H7 (cell line): ENCODE measurements at places on chromosomes 6 and 20. TPM values are rescaled to one million over a fixed set of nuclear protein-coding genes. Genes with fewer than 3 reads are reported as not detected.

Gene SCUBE3
- total RNA-seq = 0.45 and 0.70 TPM in 2 replicates

Gene PI16
- total RNA-seq = not detected in 2 replicates

DNA sequence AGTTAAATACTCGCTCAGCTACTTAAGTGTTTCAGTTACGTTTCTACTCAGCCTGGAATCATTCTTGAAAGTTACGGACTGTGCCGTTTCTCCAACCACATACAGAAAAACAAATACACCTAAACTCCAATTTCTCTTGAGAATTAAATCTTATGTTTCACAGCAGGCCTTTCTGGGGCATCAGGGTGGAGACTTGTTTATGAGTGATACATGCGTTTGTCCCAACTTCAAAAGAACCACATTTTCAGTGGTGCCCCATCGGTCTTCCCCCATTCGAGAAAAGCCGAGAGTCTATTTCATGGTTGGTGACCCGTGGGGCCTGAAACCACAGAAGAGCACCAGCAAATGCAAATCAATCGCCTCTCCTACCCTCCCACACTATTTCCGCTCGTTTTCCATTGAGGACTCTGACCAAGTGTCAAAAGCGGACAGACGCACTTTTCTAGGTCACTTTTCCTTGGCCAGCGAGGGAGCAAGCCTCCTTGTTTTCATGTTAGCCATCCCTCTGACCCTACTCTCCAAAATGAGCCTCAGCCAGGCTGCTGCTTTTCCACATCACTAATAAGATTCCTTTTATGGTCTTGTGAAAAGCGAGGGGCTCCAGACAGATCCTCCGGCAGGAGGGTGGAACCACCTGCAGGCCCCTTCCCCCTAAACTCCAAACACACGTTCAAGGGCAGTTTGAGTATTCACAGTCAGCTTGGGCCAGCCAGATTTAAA is 3.1 kb downstream of the JAG1 start:
- no peak for DNase-seq

DNA sequence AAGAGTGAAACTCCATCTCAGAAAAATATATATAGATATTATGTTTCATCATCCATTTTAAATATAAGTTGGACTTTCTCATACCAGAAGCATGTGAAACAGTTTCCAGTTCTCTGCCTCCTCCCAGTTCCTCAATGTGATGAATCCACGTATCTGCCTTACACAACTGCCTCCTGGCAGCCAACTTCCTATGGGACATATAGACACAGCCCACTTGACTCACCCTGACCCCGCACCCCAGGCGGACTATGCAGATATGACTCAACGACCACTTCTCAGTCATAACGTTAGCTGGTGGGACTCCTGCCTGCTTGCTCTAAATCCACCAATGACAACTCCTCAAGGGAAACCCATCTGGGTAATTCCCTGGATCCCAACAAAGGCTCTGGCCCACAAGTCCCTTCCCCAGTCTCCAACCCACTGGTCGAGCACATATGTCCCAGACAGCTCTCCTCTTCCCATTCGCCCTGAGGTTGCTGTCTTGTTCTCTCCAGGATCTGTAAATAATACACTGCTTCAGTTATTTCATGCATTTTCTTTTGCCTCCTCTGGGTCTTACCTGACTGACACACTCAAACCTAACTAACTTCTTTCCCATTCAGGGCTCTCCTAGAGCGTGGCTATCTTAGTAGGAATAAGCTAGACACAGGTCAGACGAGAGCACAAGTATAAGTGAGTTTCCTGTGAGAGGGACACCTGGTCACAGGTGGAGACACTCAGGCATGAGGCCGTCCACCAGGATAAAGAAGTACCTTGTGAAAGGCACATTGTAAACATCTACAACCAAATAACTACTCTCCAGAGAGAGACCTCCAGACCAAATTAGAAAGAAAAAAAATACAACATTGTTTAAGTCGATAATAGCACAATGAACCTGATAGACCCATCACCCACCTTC is 548.5 kb downstream of the CD83 start:
- no peak for DNase-seq

DNA sequence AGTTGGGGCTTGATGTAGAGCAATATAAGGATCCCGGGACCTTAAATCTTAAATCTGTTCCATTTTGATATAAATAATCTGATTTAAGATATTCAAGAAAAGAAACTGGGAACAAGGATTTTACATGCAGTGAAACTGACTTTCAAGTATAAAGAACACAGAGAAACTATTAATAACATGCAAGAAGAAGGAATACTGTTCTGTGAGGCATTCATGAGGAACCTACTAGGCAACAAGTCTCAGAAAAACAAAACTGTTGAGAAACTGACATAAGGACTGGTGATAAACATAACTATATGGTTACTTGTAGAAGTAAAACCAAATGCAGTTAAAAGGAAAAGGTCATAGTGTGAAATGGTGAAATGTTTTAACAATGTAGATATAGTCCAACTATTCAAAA is 15.8 kb downstream of the HDDC2 start:
- no peak for DNase-seq

- DNase-seq = no peak
These were observed 67.9 kb upstream of the BHLHE23 start for GRCh38 chr20:63074631-63075030.

DNA sequence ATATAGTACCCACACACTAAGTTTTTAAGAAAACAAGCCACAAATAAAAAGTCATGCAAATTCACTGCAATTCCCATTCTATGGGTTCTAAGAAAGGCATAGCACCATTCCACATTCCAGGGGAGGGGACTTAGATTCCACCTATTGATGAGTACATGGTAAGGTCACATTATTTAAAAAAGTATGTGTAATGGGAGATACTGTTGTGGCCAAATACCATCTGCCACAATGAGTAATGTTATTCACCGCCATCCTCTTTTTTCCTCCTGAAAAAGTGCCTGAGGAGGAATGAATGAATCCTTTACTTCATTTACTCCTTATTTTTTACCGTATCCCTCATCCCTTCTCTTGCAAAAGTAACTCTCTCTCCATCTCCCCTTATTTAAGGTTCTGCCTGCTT is 27.0 kb upstream of the ADGRF1 start:
- no peak for DNase-seq

GRCh38 chr6:89372506-89372901 is 20.0 kb upstream of the UBE2J1 start:
- no peak for DNase-seq

DNA sequence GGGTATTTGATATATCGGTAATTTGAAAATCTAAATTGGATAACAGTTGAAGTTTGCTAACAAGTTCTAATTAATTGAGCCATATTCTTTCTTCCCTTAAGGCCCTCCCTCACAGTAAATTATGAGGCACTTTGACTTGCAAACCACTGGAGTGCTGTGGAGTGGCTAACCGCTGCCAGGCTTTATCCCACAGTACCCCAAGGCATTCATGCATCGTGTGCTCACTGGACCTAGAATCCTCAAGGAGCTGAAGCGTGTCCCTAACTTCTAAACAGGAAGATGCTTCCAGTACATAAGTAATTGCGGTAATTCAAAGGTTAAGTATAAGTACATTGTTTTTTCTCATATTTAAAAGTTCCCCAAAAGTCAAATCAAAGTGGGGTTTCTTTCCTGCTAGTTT is 499.9 kb downstream of the TFAP2A start:
- DNase-seq = no peak

DNA sequence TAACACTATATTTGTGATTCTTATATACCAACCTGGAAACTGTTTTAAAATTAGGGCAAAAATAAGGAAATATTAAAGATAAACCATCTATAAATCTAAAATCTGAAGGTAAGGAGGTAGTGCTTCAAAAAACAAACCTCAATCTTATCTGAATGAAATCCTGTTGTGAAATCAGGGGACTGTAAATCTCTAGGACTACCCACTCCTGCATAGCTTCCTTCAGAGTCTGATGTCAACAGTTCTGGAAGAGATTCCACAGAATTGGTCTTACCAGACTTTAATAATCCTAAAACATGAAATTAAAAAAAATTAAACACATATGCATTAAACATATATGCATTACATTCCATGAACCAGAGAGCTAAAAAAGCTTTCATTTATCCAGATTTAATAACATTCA is 51.4 kb downstream of the IBTK start:
- DNase-seq = no peak

DNA sequence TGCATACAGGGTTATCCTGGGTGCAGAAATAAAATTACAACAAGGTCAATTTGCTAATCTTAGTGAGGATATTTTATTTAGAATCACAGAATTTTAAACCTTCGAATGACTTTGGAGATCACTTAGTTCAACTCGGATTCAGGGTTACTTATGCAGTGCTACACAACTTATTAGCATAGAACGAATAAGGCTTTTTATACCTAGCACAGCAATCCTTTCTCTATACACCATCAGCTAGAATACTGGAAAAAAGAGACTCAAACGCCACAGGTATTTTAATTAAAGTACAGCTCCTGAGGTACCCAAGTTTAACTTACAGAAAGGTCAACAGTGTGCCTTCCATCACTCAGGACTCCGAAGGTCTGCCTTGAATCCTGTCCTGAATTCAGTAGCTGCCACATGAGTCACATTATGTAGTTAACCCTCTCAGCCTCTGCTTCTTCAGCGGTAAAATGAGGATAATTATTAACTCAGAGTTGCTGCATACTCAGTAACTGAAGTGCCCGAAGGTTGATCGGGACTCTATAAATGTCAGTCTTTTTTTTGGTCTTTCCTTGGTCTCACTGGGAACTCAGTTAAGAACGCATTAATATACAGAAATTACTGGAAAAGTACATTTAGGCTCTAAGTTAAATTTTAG is 6.0 kb upstream of the QKI start:
- no peak for DNase-seq

- peak; percentile 34 for DNase-seq
These were observed at the start of gene C6orf62 for GRCh38 chr6:24719125-24719971. Gene C6orf62, minus strand, starts transcription at chr6:24719154. Its CDS starts 486 bp downstream, at chr6:24718668.

- no peak for DNase-seq
These were observed 24.8 kb upstream of the DYNLRB1 start for GRCh38 chr20:34491226-34491931.

DNA sequence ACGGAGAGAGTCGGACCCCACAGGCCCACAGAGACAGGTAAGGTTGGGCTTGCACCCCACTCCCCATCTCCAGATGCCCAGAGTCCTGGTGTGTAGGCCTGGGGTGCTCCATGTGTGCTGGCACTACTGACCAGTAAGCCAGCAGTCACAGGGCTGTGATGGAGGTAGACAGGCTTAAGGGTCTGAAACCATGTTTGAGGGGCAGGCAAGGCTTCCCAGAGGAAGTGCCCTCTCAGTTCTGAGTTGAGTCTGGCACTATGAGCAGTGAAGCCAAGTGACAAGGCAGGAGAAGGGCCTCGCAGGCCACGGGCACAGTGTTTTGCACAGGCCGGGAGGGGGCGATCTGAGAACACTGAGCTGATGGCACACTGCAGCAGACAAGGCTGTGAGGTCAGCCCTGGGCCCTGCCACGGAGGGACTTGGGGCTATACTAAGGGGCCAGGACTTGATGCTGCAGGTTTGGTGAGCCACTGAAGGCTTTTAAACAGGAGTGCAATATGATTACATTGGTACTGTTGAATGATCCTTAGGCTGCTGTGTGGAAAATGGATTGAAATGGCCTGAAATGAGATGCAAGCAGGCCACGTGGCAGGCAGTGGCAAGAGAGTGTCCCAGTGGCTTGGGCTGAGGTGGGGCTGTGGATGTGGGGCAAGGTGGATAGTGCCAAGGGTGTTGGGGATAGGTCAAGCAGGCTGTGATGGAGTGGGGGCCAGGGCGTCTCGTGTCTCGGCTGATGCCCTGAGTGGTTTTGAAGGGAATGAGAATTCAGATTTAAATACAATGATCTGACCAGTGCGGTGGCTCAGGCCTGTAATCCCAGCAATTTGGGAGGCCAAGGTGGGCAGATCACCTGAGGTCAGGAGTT is 20.3 kb downstream of the TTBK1 start:
- peak; percentile 95 for DNase-seq

GRCh38 chr6:89081129-89081422 is 525 bp downstream of the PNRC1 start:
- DNase-seq = no peak
